Posterior cingulate gyrus (tissue), 11 donors: ENCODE measurements at places on chromosomes 16 and 17.
A peak's percentile ranks its signal among the peaks of the same experiment; 100 is the strongest.

GRCh38 chr17:45688353-45688752 lies 95.8 kb upstream of the CRHR1 start:
- DNase-seq, result peak; percentile 23

DNA sequence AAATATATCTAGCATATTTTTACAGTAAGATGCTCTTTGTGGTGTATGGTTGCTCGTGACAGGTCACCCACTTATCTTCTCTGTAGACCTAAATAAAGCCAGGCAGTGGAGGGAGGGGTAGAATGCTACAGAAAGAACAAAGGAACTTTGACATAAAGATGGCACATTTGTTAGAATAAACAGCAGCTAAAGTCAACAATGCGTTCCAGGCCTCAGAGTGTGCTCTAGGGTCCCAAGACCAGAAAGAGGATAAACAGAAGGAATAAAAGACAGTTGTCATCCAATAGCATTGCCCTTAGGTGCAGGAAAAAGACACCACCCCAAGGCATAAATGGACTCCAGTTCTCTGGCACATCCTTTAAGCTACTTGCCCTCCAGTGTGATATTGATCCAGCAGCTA lies 523.0 kb upstream of the CDH11 start:
- DNase-seq, result no peak

GRCh38 chr16:80931801-80932707 lies 74.6 kb downstream of the CMC2 start:
- DNase-seq, result peak; percentile 54

- DNase-seq, result no peak
Measured at GRCh38 chr16:85975451-85975981, 76.6 kb downstream of the IRF8 start.

GRCh38 chr16:72442385-72443158 lies 270.6 kb upstream of the PMFBP1 start:
- DNase-seq, result no peak

DNA sequence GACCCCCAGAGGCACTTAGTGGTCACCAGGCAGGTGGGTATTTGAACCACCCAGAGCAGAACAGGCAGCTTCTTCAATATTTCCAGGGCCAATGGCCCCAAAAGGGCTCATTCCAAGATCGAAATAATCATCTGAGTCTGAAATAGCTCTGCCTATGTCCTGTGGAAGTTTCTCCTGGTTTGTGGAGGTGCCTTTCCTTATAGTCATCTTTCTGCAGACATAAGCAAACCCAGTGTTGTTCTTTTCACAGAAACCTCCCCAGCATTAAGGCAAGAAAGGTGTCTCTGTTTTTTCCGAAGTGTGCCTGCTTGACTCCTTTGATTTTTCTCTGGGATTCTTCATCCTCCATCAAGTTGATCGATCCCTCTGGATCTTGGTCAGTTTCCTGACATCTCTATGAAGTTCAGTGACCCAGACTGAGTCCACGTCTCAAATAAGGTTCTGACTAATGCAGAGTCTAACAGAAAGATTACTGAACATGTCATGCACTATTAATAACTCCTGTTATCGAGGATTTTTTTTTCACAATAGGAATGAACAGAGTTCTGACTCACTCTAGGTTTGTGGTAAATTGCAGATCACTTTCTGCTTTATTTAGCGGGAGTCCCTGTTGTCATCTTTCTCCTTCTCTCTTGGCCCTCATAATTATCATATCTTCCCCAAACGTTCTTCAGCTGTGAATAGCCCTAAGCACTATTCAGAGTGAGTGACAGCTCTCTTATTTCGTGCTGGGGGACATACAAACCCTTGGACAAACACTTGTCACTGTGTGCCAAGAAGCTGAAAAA lies 1.5 kb downstream of the LRRC3C start:
- DNase-seq, result no peak

GRCh38 chr17:10050597-10051101 lies 145.6 kb upstream of the RCVRN start:
- DNase-seq, result no peak

- DNase-seq, result no peak
Measured at GRCh38 chr16:57620335-57621231, 7.8 kb upstream of the ADGRG1 start.

DNA sequence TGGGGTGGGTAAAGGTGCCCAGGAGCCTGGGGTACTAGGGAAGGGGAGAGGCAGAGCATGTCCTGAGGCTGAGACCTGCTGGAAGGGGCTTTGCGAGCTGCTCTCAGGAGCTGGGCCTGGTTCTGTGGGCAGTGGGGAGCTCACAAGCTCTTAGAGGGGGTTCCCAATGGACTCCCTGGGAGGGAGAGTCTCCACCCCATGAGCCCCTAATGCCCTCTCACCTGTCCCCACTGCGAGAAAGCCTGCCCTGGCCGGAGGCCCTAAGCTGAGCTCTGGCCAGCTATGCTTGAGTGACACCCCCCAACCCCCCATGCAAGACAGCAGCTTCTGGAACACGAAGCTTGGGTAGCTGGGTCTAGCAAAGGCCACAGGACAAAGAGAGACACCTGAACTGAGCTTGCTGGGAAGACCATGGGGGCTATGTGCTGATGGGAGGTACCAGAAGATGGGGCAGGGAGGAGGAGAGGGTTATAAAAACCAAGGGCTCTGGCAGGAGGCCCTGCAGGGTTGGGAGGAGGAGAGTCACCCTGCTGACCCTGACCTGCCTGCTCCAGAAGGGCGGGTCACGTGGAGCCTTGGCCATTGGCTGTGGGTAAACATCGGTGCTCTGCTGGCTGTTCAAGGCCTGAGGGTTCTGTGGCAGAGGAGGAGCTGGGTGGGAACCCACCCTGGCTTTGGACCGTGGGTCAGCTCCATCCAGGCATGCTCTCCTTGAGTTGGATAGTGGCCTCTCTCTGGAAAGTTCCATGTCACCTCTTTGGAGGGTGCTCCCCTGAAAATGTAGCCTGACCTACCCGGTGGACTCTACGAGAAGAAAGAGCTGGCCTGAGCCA lies 106.7 kb downstream of the RAB11FIP4 start:
- no peak for DNase-seq

DNA sequence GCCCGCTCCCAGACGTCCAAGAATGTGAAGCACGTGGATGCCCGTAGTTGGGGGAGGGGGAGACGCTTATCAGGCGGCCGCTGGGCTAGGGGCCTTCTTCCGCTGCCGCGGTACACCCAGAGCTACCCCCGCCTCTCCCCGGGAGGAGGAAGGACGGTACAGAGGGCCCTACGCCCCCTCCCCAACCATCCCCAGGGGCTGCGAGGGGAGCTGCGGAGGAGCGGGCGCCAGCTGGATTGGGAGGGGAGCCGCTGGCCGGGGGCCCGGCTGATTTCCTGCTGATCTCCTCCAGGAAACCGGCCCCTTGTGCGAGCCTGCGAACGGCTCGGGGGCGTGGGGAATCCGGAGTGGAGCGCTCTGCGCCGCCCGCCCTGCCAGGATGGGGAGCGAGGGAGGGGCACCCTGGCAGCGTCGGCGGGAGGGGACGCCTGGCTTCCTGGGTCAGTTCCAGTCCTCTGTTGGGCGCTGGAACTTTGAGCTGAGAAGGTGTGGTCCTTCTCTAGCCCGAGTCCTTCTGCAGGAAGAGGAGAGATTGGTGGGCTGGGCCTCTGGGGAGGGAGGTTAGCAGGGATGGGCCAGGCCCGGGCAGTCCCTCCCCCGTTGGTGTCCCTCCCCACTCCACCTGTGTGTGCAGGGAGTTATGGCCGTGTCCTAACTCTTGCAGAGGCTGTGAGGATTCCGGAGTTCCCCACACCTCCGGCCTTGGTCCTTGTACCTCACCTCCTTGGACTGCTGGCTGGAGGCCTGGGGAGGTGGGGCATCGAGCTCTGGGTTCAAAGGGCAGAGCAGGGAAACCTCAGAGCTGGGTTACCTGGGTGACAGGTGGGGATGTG lies 19.2 kb downstream of the GJD3 start:
- DNase-seq, result no peak

DNA sequence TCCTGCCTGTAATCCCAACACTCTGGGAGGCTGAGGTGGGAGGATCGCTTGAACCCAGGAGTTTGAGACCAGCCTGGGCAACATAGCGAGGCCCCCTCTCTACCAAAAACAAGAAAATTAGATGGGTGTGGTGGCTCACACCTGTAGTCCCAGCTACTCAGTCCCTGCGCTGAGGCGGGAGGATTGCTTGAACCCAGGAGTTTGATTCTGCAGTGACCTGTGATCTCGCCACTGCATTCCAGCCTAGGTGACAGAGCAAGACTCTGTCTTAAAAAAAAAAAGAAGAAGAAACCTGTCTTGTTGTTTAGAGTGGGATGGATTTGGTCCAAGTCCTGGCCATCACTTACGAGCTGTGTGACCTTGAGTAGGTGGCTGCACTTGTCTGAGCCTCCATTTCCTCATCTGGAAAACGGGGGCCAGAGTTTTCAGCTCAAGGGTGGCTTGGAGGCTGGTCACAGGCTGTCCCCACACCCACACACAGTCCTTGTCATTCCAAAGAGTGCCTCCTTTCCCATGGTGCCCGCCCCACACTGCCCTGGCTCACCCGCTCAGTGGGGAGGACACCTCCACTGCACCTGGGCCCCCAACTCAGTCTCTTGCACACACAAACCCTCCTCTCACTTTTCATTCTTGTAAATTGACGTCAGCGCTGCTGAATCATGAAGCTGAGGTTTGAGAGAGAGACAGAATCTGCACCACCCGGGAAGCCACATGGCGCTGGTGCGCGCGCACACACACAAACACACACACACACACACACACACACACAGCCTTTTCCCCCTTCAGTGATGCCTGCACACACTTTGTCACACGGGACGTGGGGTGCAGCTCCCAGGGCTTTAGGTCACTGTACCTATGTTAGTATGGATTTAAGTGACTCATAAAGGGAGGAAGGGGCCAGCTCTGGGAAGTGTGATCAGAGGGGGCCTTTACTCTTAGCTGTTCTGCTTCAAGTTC lies 4.2 kb downstream of the SOCS1 start:
- no peak for DNase-seq

- DNase-seq, result no peak
Measured at GRCh38 chr17:1050996-1051925, 54.3 kb downstream of the TIMM22 start.

- no peak for DNase-seq
Measured at GRCh38 chr16:68995011-68995504, 110.4 kb upstream of the HAS3 start.

GRCh38 chr16:85126705-85127378 lies 14.6 kb upstream of the CIBAR2 start:
- DNase-seq, result peak; percentile 26

DNA sequence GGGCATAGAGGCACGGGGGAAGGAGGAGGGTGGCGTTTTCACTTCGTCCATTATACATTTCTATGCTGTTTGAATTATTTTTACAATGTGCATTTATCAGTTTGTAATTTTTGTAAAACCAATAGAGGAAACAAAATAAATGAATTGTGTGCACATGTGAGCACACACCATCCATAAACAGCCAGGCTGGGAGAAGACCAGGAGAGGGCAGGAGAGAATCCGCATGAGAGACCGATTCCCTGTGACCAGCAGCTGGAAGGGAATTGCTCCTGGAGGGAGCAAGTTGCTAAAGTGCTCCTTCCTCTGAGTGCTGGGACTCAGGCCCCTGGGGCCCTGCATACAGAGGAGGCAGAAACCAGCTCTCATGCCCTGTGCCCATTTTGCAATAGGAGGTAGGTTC lies 126.0 kb downstream of the ABCC12 start:
- no peak for DNase-seq

GRCh38 chr16:82067042-82067803 lies 32.2 kb downstream of the HSD17B2 start:
- DNase-seq, result no peak

GRCh38 chr16:17416461-17417311 lies 54.1 kb downstream of the XYLT1 start:
- no peak for DNase-seq

DNA sequence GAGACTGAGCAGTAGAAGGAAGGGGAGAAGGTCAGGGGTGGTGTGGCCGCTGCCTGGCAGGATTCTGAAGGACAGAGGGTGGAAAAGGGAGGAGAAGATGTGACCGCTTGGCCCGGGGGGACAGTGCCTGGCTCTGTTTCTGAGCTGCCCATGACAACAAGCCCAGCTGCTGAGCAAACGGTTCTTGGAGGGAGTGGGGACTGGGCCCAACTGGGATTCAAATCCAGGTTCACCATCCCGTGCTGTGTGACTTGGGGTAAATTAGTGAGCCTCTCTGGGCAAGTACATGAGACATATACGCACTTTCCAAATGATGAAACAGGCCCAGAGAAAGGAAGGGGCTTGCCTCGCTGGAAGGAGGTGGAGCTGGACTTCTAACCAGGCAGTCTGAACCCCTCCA lies 23.3 kb downstream of the SEC14L5 start:
- DNase-seq, result no peak

DNA sequence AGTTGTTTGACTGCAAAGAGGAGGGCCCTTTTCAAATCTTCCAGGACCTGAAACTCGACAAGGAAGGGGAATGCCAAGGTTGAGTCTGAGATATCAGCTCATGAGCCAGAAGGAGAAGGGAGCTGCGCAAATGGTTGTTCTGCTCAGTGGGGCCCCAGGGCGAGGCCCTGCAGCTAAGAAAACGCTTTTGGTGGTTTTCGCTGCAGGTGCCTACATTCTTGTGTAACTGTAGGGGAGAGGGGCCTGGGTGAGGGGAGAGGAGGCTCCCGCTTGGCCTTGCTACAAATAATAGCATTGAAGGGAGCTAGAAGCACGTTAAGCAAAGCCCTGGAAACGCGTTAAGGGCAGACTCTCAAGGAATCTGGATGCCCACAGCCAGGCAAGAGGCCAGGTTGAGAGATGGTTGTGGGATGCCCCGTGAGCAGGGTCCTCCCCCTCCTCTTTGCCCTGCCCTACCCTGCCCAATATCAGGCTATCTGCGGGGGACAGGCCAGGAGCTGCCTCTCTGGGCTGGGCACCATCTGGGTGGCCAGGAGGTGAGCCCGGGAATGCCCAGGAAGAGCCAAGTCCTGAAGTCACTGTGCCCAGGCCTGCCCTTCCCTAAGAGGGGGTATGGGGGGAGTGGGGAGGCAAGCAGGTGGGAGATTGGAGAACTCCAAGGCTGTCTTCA lies 21.9 kb downstream of the GPR142 start:
- no peak for DNase-seq

- no peak for DNase-seq
Measured at GRCh38 chr16:23907457-23907902, 71.7 kb downstream of the PRKCB start.

DNA sequence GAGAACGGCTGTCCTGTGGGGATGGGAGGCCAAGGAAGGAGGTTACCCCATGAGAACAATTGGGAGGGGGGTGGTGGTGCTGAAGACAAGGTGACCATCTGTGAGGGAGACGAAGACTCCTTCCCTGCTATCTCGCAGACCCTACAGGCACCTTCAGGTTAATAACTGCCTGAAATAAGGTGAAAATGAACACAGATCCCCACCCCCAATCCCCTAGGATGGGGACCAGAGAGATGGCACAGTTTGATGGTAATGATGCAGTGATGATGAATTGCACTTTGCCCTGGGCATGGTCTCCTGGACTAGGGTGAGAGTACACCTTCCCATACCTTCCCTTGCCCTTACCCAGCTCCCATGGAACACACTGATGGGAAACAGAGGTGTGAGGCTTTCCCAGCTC lies 1.4 kb upstream of the NAE1 start:
- DNase-seq, result no peak

GRCh38 chr17:72792771-72793170 lies 299.7 kb downstream of the SLC39A11 start:
- DNase-seq, result no peak

DNA sequence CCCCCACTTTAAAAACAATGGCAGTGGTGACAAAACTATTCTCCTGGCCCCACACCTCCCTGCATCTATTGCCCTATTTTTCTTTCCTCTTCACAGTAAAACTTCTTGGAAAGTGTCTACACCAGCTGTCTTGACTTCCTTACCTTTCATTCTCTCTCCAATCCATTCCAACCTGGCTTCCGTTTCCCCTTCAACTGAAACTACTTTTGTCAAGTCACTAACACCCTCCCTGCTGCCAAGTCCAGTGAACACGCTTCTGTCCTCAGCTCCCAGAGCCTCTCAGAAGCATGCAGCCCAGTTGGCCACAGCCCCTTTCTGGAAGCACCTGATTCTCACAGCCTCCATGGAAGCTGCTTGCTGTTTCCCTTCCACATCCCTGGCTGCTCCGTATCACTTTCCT lies 4.0 kb upstream of the SCN4A start:
- no peak for DNase-seq
